NCI-H2081 (cell line): ENCODE measurements at places on chromosomes 7 and 10.

GRCh38 chr7:41328131-41328530, 374.8 kb downstream of the INHBA start:
- DNase-seq = no peak

GRCh38 chr10:129466703-129467358, at the start of gene MGMT:
MGMT (plus strand) TSS chr10:129467241.
- DNase-seq = no peak

DNA sequence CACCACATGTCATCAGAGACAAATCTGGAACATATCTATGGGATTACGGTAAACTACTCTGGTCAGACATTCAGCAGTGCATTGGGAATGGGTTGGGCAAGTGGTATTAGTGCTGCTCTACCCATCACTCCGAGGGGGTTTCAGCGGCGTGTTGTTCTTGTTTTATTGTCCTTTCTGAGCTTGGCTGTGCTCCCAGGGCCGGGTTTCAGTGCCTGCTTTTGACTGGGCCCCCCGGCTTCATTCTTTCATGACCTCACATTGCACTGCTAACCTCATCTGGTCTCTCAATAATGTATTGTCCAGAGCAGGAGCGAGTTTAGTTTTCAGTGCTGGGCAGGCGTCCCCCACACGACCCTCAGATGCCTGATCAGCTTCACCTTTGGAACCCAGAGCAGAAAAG, 364.6 kb downstream of the PAXIP1 start:
- no peak for DNase-seq

GRCh38 chr7:1105189-1105588, 17.3 kb downstream of the GPER1 start:
- DNase-seq = no peak

- no peak for DNase-seq
Measured at GRCh38 chr7:258476-259190, 31.3 kb upstream of the FOXL3 start.

- no peak for DNase-seq
Measured at GRCh38 chr7:133778472-133778871, 348.7 kb upstream of the LRGUK start.

GRCh38 chr7:74417419-74417971, 36.2 kb upstream of the GTF2IRD1 start:
- peak; percentile 68 for DNase-seq
